ENCODE measurements at places on chromosomes 12 and 14. TPM values are rescaled to one million over a fixed set of nuclear protein-coding genes. Genes with fewer than 3 reads are reported as not detected.

- DNase-seq, result no peak
Measured at GRCh38 chr14:104795781-104796686, 486 bp upstream of the AKT1 start.

DNA sequence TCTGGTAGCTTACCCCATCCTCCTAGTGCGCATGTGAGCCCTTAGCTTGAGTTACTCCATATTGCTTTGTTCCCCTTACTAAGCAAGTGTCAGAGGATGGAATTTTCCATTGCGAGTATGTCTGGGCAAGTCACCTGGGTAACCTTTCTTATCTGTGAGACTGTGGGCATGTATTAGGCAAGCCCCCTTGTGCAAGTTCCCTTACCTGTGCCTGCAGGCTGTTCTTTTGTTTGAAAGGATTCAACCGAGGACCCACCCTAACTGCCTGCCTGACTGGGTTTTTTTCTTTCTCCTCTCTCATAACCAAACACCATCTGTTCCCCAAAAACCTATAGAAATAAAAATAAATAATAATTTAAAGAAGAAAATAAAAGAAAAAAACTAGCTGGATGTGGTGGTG, 22.3 kb upstream of the PPP2R5E start:
- DNase-seq, result no peak

C12orf60 gene
- total RNA-seq, result 1.0 TPM

DNA sequence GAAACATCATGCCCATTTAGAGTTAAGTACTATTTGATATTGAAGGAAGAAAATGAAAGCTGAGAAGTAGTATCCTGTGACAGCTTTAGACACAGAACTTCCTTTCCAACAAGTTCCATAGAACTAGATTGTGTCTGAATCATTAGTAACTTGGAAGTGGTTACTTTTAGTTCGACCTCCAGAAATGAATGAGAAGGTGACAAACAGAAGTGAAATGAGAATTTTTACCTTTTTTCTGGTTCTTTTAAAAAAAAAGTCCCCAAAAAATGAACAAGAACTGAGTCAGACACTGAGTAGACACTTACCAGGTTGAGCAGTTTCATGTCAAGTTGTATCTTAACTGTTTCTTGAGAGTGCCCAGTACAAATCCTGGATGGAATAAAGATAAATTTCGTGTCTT, 3.0 kb downstream of the ATP6V0A2 start:
- DNase-seq, result no peak

SLC4A8 gene
- total RNA-seq, result 14.4 TPM

P2RX7 gene
- 3.8 TPM for total RNA-seq

KRT80 gene
- total RNA-seq, result 65.2 TPM

GRCh38 chr14:67908052-67908754, 88.6 kb downstream of the RAD51B start:
- no peak for DNase-seq

DNA sequence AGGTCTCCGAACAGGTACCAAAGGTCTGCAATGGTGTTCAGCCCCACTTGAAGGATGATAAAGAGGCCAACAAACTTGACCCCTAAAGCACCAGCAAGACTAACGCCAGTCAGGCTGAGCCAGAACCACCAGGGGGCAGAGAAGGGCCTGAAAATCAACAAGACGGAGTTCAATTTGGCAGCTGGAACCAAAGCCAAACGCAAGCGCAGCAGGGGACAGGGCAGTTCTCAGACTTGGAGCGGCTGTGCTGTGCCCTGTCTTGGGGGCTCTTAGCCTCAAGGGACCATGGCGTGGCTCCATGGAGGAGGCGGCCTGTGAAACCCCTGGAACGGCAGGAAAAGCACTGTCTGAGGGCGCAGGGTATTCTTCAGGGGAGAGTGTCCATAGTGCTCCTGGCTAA, 19.6 kb downstream of the POMT2 start:
- DNase-seq, result peak; percentile 29

GRCh38 chr12:52041695-52042123, 9.5 kb upstream of the NR4A1 start:
- no peak for DNase-seq

RFX4 gene
- not detected for total RNA-seq

TNS2 gene
- 24.5 TPM for total RNA-seq

DNA sequence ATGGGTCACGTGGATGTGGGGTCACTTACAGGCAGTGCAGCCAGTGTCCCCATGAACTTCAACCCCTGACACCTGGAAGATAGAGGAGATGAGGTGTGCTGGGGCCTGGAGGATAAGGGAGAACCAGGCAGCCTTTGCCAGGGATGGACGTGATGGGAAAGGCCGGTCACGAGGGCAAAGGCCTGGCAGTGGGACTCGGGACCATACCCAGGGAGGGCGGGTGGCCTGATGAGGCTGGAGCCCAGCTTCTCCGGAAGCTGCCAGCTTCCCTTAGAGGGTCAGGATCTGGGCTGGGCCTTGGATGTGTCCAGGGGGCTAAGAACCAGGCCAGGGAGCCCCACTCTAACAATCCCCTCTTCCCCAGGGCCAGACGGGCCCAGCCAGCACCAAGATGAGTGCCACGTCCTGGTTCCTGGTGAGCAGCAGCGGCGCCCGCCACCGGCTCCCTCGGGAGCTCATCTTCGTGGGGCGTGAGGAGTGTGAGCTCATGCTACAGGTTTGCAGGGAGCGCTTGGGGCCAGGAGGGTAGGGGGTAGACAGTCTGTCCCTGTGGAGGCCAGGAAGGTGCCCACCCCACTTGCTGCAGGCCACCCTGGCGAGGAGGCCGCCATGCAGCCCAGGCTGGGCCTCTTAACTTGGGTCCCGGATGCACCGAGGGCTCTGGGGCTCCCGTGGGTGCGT, 3.1 kb downstream of the CEP170B start:
- DNase-seq, result no peak
